H1 (cell line): ENCODE measurements at places on chromosomes 13 and 19.

GRCh38 chr13:105538346-105538745 lies 997.1 kb downstream of the EFNB2 start:
- no peak for DNase-seq

DNA sequence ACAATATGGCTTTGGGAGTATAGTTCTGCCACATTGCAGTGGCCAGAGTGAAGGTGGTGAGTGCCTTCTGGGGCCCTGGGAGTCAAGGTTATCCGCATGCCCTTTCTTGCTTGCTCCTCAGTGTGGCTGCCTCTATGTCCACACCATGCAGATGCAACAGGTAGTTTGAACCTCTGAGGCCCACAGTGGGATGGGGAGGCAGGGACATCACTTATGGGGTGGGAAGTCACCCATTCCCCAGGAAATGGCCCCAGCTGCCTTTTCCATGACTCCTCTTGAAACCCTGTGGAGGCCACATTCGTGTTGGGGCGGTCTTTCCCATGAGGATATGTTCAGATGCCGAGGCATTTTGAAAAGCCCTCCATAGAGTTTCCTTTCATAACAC lies 20.0 kb upstream of the ALOX5AP start:
- DNase-seq, result no peak

GRCh38 chr19:48768994-48769713 lies 13.8 kb downstream of the FGF21 start:
- no peak for DNase-seq

DNA sequence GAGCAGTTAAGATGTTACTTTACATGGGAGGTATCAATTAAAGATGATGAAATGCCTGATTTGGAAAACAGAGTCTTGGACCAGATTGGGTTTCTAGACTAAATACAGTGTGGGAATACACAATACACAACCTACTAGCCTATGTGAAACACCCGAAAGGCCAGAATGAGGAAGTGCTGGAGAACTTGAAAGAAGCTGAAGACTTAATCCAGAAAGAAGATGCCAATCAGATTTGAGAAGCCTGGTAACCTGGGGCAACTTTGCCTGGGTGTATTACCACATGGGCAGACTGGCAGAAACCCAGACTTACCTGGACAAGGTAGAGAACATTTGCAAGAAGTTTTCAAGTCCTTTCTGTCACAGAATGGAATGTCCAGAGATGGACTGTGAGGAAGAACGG lies 43.2 kb downstream of the N4BP2L1 start:
- no peak for DNase-seq

GRCh38 chr19:13784731-13785452 lies 10.4 kb upstream of the ZSWIM4 start:
- no peak for DNase-seq

GRCh38 chr13:111117961-111118360 lies 2.9 kb downstream of the ARHGEF7 start:
- DNase-seq, result no peak

GRCh38 chr13:78978381-78978998 lies 319.5 kb upstream of the OBI1 start:
- DNase-seq, result no peak

DNA sequence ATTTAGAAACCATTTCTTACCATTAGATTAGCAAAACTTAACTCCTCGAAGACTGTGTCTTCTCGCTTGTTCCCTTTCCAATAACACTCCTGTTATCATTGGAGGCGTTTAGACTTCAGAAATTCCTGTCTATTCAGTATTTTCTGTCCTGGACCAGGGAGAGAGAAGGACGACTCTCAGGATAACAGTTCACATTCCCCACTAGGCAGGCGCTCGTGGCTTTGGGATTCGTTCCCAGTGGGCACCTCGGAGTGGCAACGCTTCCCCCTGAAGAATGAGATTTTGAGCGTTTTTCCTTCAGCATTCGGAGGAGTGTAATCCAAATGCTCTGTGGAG lies 429 bp upstream of the ZNF225 start:
- no peak for DNase-seq

DNA sequence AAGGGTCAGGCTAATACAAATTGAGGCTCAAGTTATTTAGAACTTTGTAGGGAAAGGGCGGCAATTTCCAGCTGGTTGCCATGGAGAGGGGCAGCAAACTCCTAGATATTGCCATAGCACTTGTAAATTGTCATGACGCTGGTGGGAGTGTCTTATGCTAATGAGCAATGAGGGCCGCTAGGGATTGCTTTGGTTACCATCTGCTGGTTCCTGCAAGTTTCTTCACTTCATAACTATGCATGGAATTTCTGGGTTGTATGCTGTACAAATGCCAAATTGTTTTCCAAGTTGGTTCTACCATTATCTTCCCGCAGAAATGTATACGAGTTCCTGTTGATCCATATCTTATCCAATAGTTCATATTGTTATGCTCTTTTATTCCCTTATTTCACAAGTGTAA lies 1339.4 kb downstream of the EFNB2 start:
- no peak for DNase-seq

GRCh38 chr13:52599848-52600603 lies 42.2 kb upstream of the HNRNPA1L2 start:
- DNase-seq, result no peak

DNA sequence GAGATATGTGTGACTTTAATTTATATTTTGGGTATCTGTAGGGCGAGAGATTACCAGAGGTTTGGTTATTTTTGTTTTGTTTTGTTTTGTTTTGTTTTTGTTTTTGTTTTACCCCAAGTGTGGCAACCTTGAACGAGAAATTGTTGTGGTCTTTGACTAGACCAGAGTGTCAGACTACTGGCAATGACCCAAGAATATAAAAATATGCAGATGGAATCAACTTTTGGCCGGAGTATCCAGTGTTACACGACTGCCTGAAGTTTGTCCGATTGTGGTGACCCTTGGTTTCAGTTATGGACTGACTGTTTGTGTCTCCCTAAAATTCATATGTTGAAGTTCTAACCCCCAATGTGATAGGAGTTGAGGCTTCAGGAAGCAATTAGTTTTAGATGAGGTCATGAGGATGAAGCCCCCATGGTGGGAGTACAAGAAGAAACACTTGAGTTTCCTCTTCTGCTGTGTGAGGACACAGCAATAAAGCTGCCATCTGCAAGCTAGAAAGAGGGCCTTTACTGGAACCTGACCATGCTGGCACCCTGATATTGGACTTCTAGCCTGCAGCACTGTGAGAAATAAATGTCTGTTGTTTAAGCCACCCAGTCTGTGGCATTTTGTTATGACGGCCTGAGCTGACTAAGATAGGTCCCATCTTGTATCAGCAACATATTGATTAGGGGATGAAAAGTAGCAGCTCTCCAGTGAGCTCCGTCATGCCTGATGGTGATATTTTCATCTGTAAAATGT lies 261.7 kb downstream of the MTUS2 start:
- no peak for DNase-seq

GRCh38 chr13:29935309-29935981 lies 85.0 kb upstream of the UBL3 start:
- no peak for DNase-seq

DNA sequence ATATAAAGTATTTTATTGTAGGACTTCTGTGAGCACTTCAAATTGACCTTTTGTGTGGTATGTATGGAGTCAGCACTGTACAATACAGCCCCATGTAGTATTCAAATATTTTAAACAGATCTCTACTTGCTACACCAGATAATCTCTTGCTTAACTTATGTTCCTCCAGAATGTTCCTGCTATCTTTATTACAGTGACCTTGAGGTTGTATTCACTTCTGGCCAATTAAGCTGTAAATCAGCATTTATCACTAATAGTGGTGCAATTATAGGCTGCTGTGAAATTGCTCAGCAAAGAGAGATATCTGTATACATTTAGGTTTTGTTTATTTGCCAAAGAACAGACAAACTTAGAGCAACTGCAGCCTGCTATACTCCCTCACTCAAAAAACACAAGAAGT lies 1218.6 kb downstream of the PCDH17 start:
- no peak for DNase-seq

GRCh38 chr19:13398780-13399726 lies 107.2 kb downstream of the CACNA1A start:
- no peak for DNase-seq

GRCh38 chr19:18349524-18350128 lies 9.2 kb downstream of the PGPEP1 start:
- DNase-seq, result no peak

DNA sequence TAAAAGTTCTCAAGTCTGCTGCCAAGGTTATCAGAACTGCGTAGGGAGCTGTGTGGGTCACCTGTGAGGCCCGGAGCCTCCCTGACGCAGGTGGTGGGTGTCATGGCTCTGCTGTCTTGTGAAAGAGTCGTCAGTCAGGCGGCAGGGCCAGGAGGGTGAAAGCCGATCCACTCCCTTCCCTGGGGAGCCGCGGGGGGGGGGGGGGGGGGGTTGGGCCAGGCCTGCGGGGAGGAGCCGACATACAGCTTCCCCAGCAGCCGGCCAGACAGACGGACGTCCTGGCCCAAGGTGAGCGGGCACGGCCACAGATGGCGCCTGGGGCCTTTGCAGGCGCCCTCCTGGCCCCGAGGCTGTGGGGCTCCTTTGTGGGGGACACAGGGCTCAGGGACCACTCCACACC lies 12.4 kb downstream of the SBNO2 start:
- DNase-seq, result no peak

GRCh38 chr13:26012995-26013394 lies 38.8 kb downstream of the SHISA2 start:
- peak; percentile 30 for DNase-seq

DNA sequence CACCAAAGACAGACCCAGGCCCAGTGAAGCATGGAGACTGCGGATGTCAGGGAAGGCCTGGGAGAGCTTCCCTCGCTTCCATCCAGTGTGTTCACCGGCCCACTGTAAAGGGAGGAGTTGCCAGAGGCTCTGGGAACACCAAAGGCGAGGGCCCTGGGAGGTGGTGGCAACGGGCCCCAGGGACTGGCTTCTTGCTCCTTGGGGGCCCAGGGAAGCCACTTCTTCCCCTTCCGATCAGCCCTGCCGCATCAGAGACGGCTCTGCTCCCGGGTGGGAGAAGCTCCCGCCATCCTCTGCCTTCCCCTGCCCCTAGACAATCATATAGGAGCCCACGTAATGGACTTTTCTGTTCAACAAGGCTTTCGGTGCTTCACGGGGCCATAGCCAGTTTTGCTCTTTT lies 83.4 kb upstream of the GPR183 start:
- no peak for DNase-seq

DNA sequence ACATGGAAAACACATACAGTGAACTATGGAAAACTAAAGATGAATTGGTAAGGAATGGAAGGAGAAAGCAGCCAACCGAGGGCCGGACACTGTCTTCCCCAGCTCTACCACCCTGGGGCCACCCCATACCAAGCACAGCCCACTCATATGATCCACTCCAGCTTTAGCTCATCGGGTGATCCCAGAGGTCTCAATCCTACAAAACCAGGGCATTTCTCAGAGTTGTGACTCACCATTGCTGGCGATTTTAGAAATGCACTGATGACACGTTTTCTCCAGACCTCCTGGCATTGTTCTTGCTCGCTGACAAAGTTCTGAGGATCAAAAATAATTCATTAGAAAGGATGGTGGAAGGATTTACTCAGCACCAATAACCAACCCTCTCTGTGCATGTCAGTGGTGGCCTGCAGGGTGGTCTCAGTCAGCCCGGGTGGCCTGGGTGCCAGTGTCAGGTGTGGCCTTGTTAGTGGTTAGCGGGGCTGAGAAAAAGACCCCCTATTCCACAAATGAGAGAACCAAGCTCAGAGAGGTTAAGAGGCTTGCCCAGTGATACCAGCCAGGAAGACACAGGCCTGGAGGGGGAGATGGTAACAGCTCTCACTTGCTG lies 6.6 kb downstream of the TMEM272 start:
- DNase-seq, result no peak

DNA sequence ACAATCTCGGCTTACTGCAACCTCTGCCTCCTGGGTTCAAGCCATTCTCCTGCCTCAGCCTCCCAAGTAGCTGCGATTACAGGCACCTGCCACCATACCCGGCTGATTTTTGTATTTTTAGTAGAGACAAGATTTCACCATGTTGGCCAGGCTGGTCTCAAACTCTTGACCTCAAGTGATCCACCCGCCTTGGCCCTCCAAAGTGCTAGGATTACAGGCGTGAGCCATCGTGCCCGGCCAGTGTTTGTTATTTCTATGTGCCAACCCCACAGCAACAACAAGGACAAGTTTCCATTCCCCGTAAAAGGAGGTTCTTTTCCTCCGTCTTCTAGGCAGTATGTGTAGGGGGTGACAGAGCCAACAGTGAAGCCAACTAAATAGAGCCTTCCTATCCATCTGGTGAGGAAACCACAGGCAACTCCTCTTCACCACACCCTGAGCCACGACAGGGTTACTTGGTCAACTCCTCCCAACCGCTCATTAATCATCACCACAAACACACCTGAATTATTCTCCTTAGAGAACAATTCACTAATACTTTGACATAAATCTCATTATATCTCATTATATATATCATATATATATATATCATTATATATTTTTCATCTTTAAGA lies 25.5 kb downstream of the FOXO1 start:
- no peak for DNase-seq
